NCI-H1048 (cell line): ENCODE measurements at places on chromosomes 13 and 19.

DNA sequence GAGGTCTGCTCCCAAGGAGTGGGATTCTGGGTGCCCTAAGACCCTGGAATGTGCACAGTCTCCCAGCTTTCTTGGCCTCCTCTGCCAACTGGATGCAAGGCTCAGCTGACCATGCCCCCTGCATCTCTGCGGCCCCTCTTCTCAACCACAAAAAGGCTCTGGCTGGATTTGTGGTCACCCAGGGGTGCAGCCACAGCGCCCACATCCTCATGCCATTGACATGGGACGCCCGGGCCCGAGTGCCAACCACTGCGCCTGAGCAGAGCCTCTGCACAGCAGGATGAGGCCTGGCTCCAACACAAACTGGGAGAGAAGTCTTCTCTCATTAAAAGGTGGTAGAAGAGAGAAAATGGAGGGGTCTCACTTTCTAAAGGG lies 103.5 kb downstream of the FOXO1 start:
- no peak for DNase-seq

DNA sequence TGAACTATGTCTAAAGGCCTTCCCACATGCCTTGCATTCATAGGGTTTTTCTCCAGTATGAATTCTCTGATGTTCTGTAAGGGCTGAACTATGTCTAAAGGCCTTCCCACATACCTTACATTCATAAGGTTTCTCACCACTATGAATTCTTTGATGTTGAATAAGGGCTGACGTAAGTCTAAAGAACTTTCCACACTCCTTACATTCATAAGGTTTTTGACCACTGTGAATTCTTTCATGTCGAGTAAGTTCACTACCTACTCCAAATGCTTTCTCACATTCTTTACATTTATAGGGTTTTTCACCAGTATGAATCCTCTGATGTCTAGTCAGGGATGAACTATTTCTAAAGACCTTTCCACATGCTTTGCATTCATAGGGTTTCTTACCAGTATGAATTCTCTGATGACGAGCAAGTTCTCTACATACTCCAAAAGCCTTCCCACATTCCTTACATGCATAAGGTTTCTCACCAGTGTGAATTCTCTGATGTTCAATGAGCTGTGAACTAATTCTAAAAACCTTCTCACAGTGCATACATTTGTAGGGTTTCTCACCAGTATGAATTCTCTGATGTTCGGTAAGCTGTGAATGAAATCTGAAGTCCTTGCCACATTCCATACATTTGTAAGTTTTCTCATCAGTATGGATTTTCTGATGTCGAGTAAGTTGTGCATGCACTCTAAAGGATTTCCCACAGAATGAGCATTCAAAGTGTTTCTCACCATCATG lies 19.1 kb upstream of the ZNF260 start:
- no peak for DNase-seq

DNA sequence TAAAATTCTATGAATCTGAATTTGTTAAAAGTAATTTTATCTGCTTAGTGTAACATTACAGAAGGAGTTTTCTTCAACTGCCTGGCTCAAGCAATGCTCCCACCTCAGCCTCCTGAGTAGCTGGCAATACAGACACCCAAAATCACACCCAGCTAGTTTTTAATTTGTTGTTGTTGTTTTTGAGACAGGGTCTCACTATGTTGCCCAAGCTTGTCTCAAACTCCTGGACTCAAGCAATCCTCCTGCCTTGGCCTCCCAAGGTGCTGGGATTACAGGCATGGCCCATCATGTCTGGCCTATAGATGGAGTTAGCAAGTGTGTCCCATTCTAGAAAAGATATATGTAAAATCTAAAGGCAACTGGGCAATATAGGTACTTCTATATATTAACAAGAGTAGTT lies 1580.4 kb upstream of the PRR20A start:
- DNase-seq, result no peak

GRCh38 chr19:18393836-18394235 lies 3.6 kb downstream of the LRRC25 start:
- no peak for DNase-seq

- DNase-seq, result no peak
Observed at GRCh38 chr13:59413126-59413525, 750.6 kb downstream of the DIAPH3 start.
